ENCODE measurements at places on chromosomes 1 and 21. TPM values are rescaled to one million over a fixed set of nuclear protein-coding genes. Genes with fewer than 3 reads are reported as not detected.

CORT gene
- not detected for polyA plus RNA-seq

NHLH1 gene
- polyA plus RNA-seq, result not detected

SLC45A1 gene
- polyA plus RNA-seq, result 0.38 TPM

IL10RB gene
- 56.6 TPM for polyA plus RNA-seq

ERICH3 gene
- polyA plus RNA-seq, result not detected

GRIK3 gene
- 0.56 TPM for polyA plus RNA-seq

IQGAP3 gene
- not detected for polyA plus RNA-seq

Data from IgD-negative memory B cell (primary cell).